AG08395 (cell line): ENCODE measurements at places on chromosomes 16 and 17.

- DNase-seq, result no peak
Observed at GRCh38 chr17:73433501-73433900, 121.7 kb upstream of the CDC42EP4 start.

DNA sequence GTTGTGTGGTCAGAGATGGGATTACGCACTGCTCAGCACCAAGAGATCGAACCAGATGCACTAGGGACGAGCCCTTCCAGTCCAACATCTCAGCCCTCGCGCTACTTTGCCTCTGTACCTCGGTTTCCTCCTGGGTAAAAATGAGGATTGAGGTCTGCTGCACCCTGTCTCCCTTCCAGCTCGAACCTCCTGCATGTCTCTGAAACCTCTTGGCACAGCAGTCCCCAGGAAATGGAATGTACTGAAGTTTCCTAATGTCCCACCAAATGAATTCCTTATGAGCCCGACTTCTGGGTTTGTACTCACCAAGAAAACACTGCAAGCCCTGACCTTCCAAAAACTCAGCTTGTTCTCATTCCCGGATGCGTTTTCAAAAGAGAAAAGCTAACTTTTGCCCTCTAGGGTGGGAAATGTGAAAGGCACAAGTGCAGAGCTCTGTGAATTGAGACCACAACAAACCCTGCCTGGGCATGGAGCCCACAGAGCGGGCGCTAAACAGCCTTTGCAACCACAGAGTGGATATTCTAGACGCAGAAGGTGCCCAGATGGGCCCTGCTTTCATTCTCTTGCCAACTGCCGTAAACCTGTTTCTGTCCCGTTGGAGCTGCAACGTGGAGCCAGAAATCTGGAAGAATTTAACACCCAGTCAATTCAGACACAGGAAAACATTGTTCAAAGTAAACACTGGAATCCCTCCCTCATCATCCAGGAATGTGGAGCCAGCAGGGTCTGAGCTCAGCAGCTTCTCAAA lies 10.3 kb downstream of the CDRT4 start:
- peak; percentile 86 for DNase-seq

- no peak for DNase-seq
Observed at GRCh38 chr17:73267648-73268537, 6.2 kb upstream of the CPSF4L start.

GRCh38 chr17:49873466-49873865 lies 25.6 kb upstream of the TAC4 start:
- DNase-seq, result no peak

DNA sequence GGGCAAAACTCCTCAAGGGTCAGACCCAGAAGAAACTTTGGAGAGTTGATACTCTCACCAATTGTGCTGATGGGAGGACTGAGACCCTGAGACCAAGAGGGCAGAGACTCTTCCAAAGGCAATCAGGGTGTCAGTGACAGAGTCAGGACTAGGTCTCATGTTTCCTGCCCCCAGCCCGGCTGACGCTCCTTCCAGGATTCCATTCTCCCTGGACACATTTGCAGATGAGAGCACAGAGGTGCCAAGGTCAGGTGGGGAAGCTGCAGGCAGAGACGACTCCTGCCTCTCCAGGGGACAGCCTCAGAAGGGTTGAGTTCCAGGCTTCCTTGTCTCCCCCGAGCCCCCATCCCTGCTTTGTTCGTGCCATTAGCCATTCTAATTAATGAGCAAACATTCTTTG lies 174.1 kb downstream of the WSCD1 start:
- DNase-seq, result no peak

DNA sequence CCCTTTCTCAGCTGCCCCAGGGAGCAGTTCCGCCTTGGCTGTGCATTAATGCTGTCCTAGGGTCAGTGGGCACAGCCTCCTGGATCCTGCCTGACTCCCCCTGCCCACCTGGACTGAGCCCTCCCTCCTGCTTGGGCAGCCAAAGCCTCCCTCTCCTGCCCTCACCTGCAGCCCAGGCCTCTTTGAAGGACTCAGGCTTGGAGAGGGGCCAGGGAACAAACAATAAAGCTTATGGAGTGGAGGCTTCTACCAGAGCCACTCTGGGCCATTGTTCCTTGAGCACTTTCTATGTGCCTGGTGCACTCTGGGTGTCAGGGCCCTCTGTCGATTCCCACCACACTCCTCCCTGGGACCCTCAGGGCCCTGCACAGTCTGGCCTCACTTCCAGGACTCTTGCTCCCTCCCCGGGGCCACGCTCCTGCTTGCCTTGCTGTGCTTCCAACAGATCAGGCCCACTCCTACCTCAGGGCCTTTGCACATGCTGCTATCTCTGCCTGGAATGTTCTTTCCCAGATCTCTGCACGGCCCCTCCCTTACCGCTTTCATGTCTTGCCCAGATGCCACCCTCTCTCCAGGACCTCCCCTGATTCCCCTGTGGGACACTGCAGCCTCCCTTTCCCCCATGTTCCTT lies 5.0 kb downstream of the KCNJ12 start:
- no peak for DNase-seq

- no peak for DNase-seq
Observed at GRCh38 chr17:70006159-70006558, 68.9 kb upstream of the KCNJ16 start.
